ENCODE measurements at places on chromosomes 11 and 22.

GRCh38 chr11:11992257-11993212 lies 15.9 kb downstream of the DKK3 start:
- DNase-seq: no peak

DNA sequence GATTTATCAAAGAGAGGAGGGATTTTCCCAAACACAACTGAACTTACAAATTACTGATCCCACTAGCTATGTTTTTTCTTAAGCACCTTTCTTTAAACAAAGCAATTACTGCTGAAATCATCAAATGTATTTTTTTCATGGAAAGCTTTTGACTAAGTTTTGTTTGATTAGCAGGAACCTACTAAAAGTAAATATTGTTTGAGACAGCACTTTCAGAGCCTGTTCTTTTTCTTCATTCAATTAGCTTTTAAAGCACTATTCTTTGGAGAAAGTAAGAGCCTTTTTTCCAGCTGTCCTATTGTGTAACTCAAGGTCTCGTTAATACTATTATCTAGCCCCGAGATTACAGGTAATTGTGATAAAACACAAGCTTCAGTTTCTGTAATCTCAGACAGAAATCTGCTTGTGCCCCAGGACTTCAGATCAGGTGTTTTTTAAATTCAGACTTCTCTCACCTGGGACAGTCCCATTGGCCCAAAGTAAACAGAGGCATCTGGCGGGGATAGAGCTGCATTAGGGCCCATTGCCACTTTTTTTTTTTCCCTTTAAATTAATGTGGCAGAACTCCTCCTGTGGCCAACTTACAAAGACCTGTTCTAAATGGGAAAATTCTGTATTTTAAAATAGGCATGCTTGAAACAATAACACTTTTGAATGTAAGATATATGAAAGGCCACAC lies 11.0 kb downstream of the CSTPP1 start:
- peak; percentile 82 for DNase-seq

DNA sequence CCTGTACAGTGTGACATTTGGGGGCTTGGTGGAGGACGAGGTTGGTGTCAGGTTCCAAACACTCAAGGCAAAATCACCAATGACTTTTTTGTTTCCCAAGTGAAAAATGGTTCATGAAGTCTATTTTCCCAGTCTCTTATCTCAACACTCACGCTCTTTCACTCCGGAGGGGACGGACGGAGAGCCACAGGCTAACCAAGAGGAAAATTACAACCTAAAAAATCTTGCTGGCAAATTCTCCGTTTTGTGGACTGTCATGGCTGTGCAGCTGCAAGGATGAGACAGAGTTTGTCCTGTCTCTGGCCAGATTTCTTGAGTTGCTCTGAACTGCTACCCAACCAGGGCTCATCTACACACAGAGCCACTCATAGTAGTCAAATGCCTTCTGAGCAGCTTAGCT lies 101.2 kb downstream of the ABTB2 start:
- no peak for DNase-seq

GRCh38 chr11:11709447-11710239 lies 87.8 kb upstream of the GALNT18 start:
- no peak for DNase-seq

- no peak for DNase-seq
These were observed 50.7 kb upstream of the CD44 start for GRCh38 chr11:35088226-35088625.

DNA sequence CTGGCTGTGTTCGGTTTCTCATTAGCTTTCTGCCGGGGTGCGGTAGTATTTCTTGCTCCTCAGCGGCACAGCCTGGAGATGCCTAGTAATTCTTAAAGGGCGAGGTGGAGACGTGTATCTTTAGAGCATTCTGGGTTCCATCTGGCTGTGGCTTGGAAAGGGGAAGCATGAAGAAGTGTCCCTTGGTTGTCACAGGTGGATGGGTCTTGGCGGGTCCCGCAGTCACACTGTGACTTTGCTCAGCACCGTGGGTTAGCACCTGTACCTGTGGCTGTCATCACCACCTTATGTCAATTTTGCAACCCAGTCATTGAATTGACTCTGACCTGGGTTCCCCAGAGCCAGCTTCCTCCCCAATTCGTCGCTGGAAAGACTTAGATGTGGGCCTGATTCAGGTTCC lies 57.6 kb downstream of the MIAT start:
- no peak for DNase-seq

- DNase-seq: no peak
These were observed 831 bp upstream of the TMEM135 start for GRCh38 chr11:87036756-87037449.

GRCh38 chr11:121132211-121132976 lies 31.4 kb downstream of the TECTA start:
- no peak for DNase-seq

- DNase-seq: no peak
These were observed 86.4 kb downstream of the DLG2 start for GRCh38 chr11:85540635-85541205.

- DNase-seq: no peak
These were observed 22.5 kb upstream of the TCF20 start for GRCh38 chr22:42292732-42293520.

DNA sequence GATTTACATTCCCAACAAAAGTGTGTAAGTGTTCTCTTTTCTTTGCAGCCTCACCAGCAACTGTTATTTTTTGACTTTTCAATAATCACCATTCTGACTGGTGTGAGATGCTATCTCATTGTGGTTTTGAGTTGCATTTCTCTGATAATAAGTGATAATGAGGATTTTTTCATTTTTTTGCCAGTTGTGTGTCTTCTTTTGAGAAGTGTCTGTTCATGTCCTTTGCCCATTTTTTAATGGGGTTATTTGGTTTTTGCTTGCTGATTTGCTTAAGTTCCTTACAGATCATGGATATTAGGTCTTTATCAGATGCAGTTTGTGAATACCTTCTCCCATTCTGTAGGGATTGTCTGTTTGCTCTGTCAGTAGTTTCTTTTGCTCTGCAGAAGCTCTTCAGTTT lies 107.7 kb downstream of the EHF start:
- no peak for DNase-seq

DNA sequence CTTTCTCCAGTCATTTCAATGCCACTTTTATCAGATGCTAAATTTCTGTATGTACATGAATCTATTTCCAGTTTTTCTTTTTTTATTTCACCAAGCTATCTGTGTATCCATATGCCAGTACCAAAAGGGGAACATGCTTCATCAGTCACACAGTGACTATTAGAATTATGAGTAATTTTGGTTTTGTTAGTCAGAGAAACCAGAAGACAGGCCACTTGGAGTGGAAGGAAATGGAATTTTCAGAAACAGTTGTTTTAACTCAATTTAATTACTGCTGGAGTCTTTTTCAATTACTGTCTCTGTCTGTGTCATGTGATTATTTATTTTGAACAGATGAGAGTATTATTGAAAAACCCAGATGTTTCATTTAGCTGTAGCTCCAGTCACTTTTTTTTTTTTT lies 84.6 kb upstream of the ANO3 start:
- no peak for DNase-seq
